Ovary (tissue), 10 donors: ENCODE measurements at places on chromosomes 7 and 10. TPM values are rescaled to one million over a fixed set of nuclear protein-coding genes. Genes with fewer than 3 reads are reported as not detected.

The HIF1AN gene
- 50.0 TPM for total RNA-seq

The WDR91 gene
- total RNA-seq: 14.7 TPM

DNA sequence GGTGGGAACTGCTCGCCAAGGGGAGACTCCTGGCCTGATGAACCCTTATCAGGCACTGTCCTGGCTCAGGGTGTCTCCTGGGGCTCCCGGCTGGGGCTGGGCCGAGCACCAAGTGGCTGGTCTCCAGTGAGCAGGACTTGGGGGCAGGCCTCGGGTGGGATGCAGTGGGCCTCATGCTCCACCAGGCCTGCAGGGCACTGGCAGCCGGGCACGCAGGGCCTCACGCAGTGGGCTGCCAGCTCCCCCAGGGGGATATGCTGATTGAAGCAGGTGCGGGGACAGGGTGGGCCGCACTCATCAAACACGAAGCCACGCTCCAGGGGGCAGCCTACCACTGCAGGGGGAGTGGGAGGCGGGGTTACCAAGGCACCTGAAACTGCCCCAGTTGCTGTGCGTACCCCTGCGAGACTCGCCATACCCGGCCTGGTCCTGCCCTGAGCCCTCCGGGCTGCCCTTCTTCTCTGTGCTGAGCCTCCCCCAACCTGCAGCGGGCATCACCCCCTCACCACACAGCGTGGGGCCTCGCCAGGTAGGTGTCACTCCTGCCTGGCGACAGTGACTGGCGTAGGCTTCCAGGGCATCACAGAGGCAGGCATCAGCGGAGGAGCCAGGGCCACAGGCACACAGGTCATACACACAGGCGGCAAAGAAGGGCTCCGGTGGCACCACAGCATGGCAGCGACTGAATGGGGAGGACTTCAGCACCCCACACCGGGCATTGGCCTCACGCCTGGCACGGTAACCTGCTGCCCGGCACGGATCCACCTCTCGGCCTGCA lies 14.5 kb downstream of the ATP6V1F start:
- no peak overlapping the region for H3K4me3 ChIP-seq
- DNase-seq: peak; percentile 23
- H3K36me3 ChIP-seq: no peaks in the 10 kb centered on the region
- H3K27me3 ChIP-seq: no peaks in the 10 kb centered on the region
- no peaks in the 10 kb centered on the region for H3K4me1 ChIP-seq

- H3K27me3 ChIP-seq: no peaks in the 10 kb centered on the region
- no peak for DNase-seq
- H3K4me3 ChIP-seq: peak overlapping the region; percentile 67
- H3K4me1 ChIP-seq: peaks cover 5% of the 10 kb centered on the region
Observed at GRCh38 chr7:105011141-105011830, 2.7 kb upstream of the KMT2E start.
